Subcutaneous adipose tissue (tissue), 4 donors: ENCODE measurements at places on chromosomes 11 and 22. TPM values are rescaled to one million over a fixed set of nuclear protein-coding genes. Genes with fewer than 3 reads are reported as not detected.

HSPB2 gene
- 3.6 TPM for total RNA-seq

NUCB2 gene
- 45.1 TPM for total RNA-seq

SMIM35 gene
- not detected for total RNA-seq

PLXNB2 gene
- total RNA-seq: 59.2 TPM

STK33 gene
- total RNA-seq: 3.1 TPM

DESI1 gene
- total RNA-seq: 9.2 TPM

GP1BB gene
- not detected for total RNA-seq

EIF3D gene
- total RNA-seq: 260 TPM

MYO7A gene
- total RNA-seq: 23.5 TPM

DGCR6 gene
- total RNA-seq: 2.0 TPM

TPH1 gene
- 1.3 TPM for total RNA-seq

SMC1B gene
- 0.17 TPM for total RNA-seq

ACP2 gene
- total RNA-seq: 30.7 TPM

EIF3M gene
- total RNA-seq: 359 TPM

OR4P4 gene
- not detected for total RNA-seq

TNNT3 gene
- 11.4 TPM for total RNA-seq

ZNF70 gene
- 7.0 TPM for total RNA-seq

MOGAT2 gene
- not detected for total RNA-seq

CECR2 gene
- total RNA-seq: 1.7 TPM

IRF7 gene
- 21.1 TPM for total RNA-seq

SCN2B gene
- not detected for total RNA-seq

C11orf16 gene
- total RNA-seq: not detected

SYT8 gene
- not detected for total RNA-seq

ACRV1 gene
- total RNA-seq: not detected

SUSD2 gene
- total RNA-seq: 2.1 TPM

INS gene
- not detected for total RNA-seq

DLG2 gene
- total RNA-seq: 5.3 TPM

TRIM48 gene
- not detected for total RNA-seq

CAPN5 gene
- 2.4 TPM for total RNA-seq

MUC6 gene
- not detected for total RNA-seq

PNPLA5 gene
- total RNA-seq: not detected

MISFA gene
- total RNA-seq: 5.3 TPM

TRIM51 gene
- not detected for total RNA-seq

MPST gene
- total RNA-seq: 172 TPM

TSGA10IP gene
- not detected for total RNA-seq

TEX54 gene
- total RNA-seq: not detected

GAS2L1 gene
- total RNA-seq: 9.1 TPM
